Non-pigmented ciliary epithelial cell (primary cell): ENCODE measurements at places on chromosomes 5 and 9.

GRCh38 chr5:142998316-142999020, 228.3 kb downstream of the ARHGAP26 start:
- no peak for DNase-seq

DNA sequence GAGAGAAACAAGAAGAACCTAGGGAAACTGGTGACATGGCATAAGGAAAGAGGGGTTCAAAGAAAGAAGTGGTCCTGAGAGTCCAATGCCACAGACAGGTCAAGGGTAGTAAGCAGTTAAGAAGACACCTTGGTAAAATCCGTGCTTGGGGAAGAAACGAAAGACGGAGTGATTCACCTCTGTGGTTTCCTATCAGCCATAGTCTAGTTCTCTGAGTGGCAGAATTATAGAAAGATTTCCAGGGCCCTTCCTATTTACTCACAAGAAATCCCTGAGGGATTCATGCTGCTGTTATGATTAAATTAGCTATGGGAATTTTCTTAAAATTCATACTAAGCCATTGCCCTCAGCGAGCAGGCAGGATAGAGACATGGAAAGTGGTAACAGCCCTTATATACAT, 31.7 kb downstream of the IL33 start:
- DNase-seq = no peak

DNA sequence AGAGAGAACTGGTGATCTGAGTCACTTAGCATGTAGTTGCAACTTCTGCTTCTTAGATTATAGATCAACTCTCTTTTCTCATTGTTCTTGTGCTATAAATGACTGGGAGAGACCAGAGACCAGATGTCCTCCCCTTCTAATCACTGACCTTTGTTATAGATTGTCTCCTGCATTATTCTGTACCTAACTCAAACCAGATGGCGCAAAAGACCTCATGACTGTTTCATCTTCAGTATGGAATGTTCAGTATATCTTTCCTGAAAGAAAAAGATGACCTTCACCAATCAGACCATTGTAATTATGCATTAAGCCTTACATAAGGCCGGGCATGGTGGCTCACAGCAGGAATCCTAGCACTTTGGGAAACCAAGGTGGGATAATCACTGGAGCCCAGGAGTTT, 30.5 kb upstream of the ADAM19 start:
- DNase-seq = no peak

- no peak for DNase-seq
Measured at GRCh38 chr5:160641405-160641804, 210.6 kb downstream of the ATP10B start.

DNA sequence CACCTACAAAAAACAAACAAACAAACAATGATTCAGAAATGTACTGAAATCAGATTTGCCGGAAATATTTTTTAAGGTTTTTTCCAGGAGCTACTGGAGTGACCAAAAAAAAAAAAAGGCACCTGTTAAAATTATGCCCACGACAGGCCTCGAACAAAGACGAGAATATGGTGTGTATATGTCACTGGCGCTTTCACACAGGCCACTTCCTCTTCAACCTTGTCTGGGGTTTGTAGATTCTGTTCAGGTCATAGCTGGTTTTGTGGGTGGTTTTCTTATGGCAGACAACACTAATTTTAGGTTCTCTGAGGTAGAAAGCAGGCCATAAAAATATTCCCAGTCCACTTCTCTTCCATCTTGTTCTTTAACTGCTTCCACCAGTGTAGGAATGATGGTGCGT, 7.0 kb downstream of the NDUFB6 start:
- no peak for DNase-seq

- no peak for DNase-seq
Measured at GRCh38 chr9:98249771-98250170, 5.7 kb downstream of the TBC1D2 start.

- DNase-seq = no peak
Measured at GRCh38 chr5:77200663-77201062, 9.8 kb upstream of the PDE8B start.
